ENCODE measurements at places on chromosomes 1 and 21. TPM values are rescaled to one million over a fixed set of nuclear protein-coding genes. Genes with fewer than 3 reads are reported as not detected.

GRCh38 chr1:18032172-18032859, 75.3 kb upstream of the IGSF21 start:
- no peaks in the 10 kb centered on the region for H3K4me1 ChIP-seq
- no peaks in the 10 kb centered on the region for H3K36me3 ChIP-seq
- H3K27ac ChIP-seq = no peak overlapping the region
- no peaks in the 10 kb centered on the region for H3K27me3 ChIP-seq
- H3K4me3 ChIP-seq = no peak overlapping the region
- no peak for DNase-seq

GRCh38 chr1:211483896-211484612, 7.9 kb downstream of the RD3 start:
- no peak overlapping the region for H3K27ac ChIP-seq
- H3K4me1 ChIP-seq = no peaks in the 10 kb centered on the region
- H3K27me3 ChIP-seq = no peaks in the 10 kb centered on the region
- DNase-seq = no peak
- no peak overlapping the region for H3K4me3 ChIP-seq

DNA sequence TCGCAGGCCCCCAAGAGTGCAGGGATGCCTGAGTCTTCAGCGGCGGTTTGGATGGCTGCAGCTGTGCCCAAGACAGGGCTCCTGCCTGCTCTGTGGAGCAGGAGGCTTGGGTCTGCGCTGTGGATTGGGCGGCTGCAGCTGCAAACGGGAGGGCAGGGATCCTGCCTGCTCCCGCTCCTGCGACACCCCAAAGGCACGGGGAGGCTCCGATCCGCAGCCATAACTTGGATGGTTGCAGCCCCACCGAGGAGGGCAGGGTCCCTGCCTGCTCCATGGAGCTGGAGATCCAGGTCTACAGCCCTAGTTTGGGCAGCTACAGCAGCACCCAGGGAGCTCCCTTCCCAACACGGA, 898.8 kb upstream of the NEGR1 start:
- no peak for DNase-seq
- no peak overlapping the region for H3K4me3 ChIP-seq
- no peaks in the 10 kb centered on the region for H3K36me3 ChIP-seq
- no peaks in the 10 kb centered on the region for H3K4me1 ChIP-seq

- no peak overlapping the region for H3K4me3 ChIP-seq
- H3K4me1 ChIP-seq = peaks cover 3% of the 10 kb centered on the region
- no peaks in the 10 kb centered on the region for H3K36me3 ChIP-seq
- no peaks in the 10 kb centered on the region for H3K27me3 ChIP-seq
Observed at GRCh38 chr1:10940451-10940804, 72.0 kb upstream of the TARDBP start.

Gene PROK1
- 39.4 TPM for total RNA-seq

Gene MANEAL
- 1.6 TPM for total RNA-seq

Gene ZNF670
- 4.4 TPM for total RNA-seq

Gene OLIG2
- total RNA-seq = not detected
